ENCODE measurements at places on chromosomes 16 and 17. TPM values are rescaled to one million over a fixed set of nuclear protein-coding genes. Genes with fewer than 3 reads are reported as not detected.
A peak's percentile ranks its signal among the peaks of the same experiment; 100 is the strongest.

DUXB gene
- total RNA-seq, result not detected

TBC1D3B gene
- 3.9 TPM for total RNA-seq

NHLRC4 gene
- 0.76 TPM for total RNA-seq

GPR142 gene
- total RNA-seq, result not detected

PRCD gene
- total RNA-seq, result 2.1 TPM

GLTPD2 gene
- total RNA-seq, result not detected

ORAI3 gene
- total RNA-seq, result 8.7 TPM

- no peaks in the 10 kb centered on the region for H3K4me1 ChIP-seq
- H3K27me3 ChIP-seq, result no peaks in the 10 kb centered on the region
- DNase-seq, result no peak
- H3K36me3 ChIP-seq, result no peaks in the 10 kb centered on the region
- no peak overlapping the region for H3K27ac ChIP-seq
Measured at GRCh38 chr17:42853004-42853403, 2.0 kb downstream of the AOC3 start.

DNA sequence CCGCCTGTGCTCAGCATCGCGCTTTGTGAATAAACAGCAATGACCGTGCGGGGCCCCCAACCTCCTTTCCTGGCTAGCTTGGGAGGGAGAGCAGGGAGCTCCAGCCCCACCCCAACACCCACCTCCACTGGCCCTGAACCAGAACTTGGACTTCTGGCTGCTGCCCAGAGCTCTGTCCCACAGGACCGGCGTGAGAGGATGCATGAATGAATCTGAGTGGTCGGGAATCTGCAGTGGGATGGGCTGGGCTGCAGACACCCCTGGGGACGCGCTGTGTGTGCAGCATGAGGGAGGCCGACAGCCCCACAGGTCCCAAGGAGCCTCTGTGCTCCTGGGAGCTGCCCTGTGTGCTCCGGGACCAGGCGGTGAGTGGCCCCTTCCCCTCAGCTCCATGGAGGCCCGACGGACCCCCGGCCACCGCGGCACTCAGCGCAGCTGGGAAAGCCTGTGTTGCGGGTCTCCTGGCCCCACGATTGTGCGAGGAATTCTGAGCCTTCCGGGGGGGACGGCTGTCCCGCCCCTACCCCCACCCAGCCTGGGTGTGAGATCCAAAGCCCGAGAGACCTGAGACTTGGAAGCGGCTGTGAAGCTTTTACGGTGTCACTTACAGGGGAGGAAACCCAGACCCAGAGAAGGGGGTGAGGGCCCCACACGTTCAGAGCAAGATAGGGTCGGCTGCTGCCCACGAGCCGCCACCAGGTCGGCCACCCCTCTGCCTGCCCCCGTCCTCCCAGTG lies 5.4 kb downstream of the PIEZO1 start:
- no peaks in the 10 kb centered on the region for H3K36me3 ChIP-seq
- no peak for DNase-seq
- no peak overlapping the region for H3K27ac ChIP-seq
- H3K4me1 ChIP-seq, result peaks cover 2% of the 10 kb centered on the region

DNA sequence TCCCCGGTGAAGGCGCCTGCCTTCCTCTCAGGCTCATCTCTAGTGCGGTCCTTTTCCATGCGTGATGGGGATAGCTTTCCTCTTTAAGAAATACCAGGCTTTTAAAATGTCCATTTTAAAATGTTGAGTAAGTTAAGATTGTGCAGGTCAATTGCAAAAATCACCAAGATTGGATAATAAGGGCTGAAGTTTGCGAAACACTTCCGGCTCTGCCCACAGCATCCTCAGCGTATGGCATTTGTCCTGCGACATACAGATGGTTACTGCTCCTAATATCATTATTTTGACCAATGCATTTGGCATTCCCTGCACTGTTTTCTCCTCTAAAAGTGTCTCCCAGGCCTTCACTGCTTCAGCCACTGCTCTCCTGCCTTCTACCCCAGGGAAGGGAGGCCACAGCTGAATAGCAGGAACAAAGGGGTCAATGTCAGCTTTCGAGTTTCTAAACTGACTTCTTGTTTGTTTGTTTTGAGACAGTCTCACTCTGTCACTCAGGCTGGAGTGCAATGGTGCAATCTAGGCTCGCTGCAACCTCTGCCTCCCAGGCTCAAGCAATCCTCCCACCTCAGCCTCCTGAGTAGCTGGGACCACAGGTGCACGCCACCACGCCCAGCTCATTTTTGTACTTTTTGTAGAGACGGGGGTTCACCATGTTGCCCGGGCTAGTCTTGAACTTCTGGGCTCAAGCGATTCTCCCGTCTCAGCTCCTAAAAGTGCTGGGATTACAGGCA lies 91.9 kb downstream of the CRISPLD2 start:
- H3K27me3 ChIP-seq, result no peaks in the 10 kb centered on the region
- H3K4me3 ChIP-seq, result no peak overlapping the region
- H3K36me3 ChIP-seq, result no peaks in the 10 kb centered on the region
- DNase-seq, result no peak
- H3K4me1 ChIP-seq, result no peaks in the 10 kb centered on the region

- no peaks in the 10 kb centered on the region for H3K36me3 ChIP-seq
- no peak overlapping the region for H3K27ac ChIP-seq
- H3K27me3 ChIP-seq, result no peaks in the 10 kb centered on the region
- H3K4me1 ChIP-seq, result no peaks in the 10 kb centered on the region
- DNase-seq, result no peak
- no peak overlapping the region for H3K4me3 ChIP-seq
Measured at GRCh38 chr17:61757168-61757567, 106.2 kb downstream of the BRIP1 start.

DNA sequence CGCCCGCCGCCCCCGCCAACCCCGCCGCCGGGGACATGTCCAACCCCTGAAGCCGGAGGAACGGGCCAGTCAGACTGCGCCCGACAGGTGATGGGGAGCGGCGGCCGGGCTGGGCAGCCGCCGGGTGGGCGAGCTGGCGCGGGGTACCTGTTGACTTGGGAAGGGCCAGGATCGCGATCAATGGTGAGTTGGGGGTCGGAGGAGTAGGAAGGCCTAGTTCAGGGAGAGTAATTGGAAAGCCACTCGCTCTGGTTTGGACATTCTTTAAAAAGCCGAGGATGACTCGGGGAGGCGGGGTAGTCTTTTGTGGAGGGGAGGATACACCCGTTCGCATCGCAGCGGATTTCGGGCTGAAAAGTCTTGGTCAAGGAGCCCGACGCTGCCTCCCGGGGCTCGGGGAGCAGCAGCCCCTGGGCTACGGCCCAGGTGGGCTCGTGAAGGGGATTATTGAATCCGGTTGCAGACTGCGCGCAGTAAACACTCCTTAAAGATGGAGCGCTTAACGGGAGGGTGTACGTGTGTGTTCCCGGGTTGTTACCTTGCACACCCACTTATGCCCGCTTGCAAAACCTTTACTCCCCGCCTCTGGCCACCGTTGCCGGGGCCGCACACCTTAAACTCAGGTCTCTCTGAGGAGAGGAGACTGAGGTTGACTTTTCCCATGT lies 123.8 kb downstream of the GOSR1 start:
- no peaks in the 10 kb centered on the region for H3K27me3 ChIP-seq
- H3K27ac ChIP-seq, result no peak overlapping the region
- H3K36me3 ChIP-seq, result no peaks in the 10 kb centered on the region
- no peak for DNase-seq
- H3K4me3 ChIP-seq, result peak overlapping the region; percentile 96

GRCh38 chr16:678209-678857 lies 1.9 kb upstream of the STUB1 start:
- H3K36me3 ChIP-seq, result peaks cover 18% of the 10 kb centered on the region
- H3K4me1 ChIP-seq, result peaks cover 28% of the 10 kb centered on the region
- no peaks in the 10 kb centered on the region for H3K27me3 ChIP-seq
- H3K27ac ChIP-seq, result no peak overlapping the region
- no peak overlapping the region for H3K4me3 ChIP-seq

GRCh38 chr17:56505154-56505756 lies 88.2 kb upstream of the NOG start:
- H3K27me3 ChIP-seq, result no peaks in the 10 kb centered on the region
- H3K36me3 ChIP-seq, result no peaks in the 10 kb centered on the region
- DNase-seq, result no peak

GRCh38 chr17:6078458-6078871 lies 8.3 kb downstream of the WSCD1 start:
- DNase-seq, result no peak
- H3K27ac ChIP-seq, result no peak overlapping the region
- no peak overlapping the region for H3K4me3 ChIP-seq
- peaks cover 9% of the 10 kb centered on the region for H3K36me3 ChIP-seq

GRCh38 chr17:39002991-39003715 lies 36.0 kb upstream of the FBXO47 start:
- H3K27ac ChIP-seq, result no peak overlapping the region
- no peak overlapping the region for H3K4me3 ChIP-seq
- no peaks in the 10 kb centered on the region for H3K36me3 ChIP-seq

GRCh38 chr17:80720610-80721577 lies 176.3 kb downstream of the RPTOR start:
- no peak overlapping the region for H3K27ac ChIP-seq
- DNase-seq, result no peak
- H3K4me3 ChIP-seq, result no peak overlapping the region
- no peaks in the 10 kb centered on the region for H3K4me1 ChIP-seq
- no peaks in the 10 kb centered on the region for H3K36me3 ChIP-seq

- no peak overlapping the region for H3K4me3 ChIP-seq
- no peaks in the 10 kb centered on the region for H3K36me3 ChIP-seq
- DNase-seq, result no peak
Measured at GRCh38 chr17:5780476-5780875, 196.2 kb upstream of the NLRP1 start.

GRCh38 chr16:16143931-16144330 lies 79.4 kb downstream of the ABCC6 start:
- H3K27ac ChIP-seq, result no peak overlapping the region
- DNase-seq, result no peak
- peaks cover 4% of the 10 kb centered on the region for H3K4me1 ChIP-seq
- H3K4me3 ChIP-seq, result no peak overlapping the region
- peaks cover 11% of the 10 kb centered on the region for H3K36me3 ChIP-seq

GRCh38 chr17:4898351-4898750 lies 985 bp upstream of the C17orf107 start:
- H3K4me1 ChIP-seq, result peaks cover 1% of the 10 kb centered on the region
- no peak overlapping the region for H3K4me3 ChIP-seq
- H3K27ac ChIP-seq, result no peak overlapping the region
- DNase-seq, result no peak

GRCh38 chr16:66052745-66053144 lies 313.7 kb upstream of the CDH5 start:
- DNase-seq, result no peak
- H3K4me1 ChIP-seq, result peaks cover 8% of the 10 kb centered on the region
- no peaks in the 10 kb centered on the region for H3K27me3 ChIP-seq

DNA sequence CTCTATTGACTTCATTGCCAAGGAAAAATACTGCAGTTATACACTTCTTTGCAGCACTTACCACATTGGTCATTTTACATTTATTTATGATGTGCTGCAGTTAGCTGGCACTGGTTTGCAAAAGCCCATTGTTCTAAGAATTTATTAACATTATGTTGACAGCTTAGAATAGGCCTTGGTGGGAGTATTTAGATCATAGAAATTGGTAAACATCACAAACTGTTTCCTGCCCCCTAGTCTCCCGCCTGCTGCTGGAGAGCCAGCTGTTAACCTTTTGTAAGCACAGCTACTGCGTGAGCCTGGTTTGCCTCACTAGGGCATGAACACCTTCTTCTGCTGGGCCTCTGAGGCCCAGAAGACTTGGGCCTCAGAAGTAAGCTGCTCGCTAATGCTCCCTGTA lies 651.4 kb upstream of the GOT2 start:
- no peak overlapping the region for H3K4me3 ChIP-seq
- DNase-seq, result no peak
- H3K27me3 ChIP-seq, result no peaks in the 10 kb centered on the region
- no peaks in the 10 kb centered on the region for H3K36me3 ChIP-seq

DNA sequence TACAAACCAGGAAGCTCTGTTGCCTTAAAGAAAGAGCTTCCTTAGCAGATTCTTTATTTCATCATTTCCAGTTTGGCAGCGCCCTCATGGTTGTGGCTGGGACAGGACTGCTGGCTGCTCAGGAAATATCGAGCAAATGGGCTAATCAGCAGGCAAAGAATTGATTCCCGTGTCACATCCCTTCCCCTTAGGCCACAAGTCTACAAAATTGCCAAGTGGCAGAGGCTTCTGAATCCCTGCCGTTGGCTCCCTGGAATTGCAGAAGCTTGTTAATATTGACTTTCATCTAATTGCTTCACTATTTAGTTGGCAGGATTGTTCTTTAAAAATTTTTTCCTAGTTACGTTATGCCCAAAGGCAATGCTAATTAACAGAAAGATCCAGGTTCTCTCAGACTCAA lies 456.3 kb upstream of the ERCC4 start:
- no peak for DNase-seq
- no peaks in the 10 kb centered on the region for H3K27me3 ChIP-seq
- no peak overlapping the region for H3K27ac ChIP-seq
- H3K36me3 ChIP-seq, result no peaks in the 10 kb centered on the region
- H3K4me1 ChIP-seq, result no peaks in the 10 kb centered on the region
- H3K4me3 ChIP-seq, result no peak overlapping the region

- no peaks in the 10 kb centered on the region for H3K36me3 ChIP-seq
- H3K4me1 ChIP-seq, result peaks cover 11% of the 10 kb centered on the region
- DNase-seq, result no peak
- no peak overlapping the region for H3K27ac ChIP-seq
- H3K27me3 ChIP-seq, result peaks cover 6% of the 10 kb centered on the region
- H3K4me3 ChIP-seq, result no peak overlapping the region
Measured at GRCh38 chr16:10614685-10615084, 34.3 kb upstream of the EMP2 start.

DNA sequence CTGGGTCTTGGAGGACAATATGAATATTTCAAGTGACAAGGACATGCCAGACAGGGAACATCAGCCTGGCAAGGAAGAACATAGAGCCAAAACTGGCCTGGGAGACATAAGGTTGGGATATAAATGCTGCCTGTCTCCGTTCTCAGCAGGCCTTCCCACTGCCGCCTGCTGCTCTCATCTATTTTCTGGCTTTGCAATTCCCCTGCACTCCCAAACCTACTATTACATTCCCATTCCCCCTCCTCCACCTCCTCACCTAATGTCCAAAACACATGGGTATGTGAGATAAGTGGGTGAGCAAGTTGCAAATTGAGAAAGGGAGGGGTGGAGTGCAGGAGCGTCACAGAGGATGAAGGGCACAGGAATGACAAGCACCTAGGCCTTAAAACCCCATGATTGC lies 244.3 kb upstream of the CDH8 start:
- H3K27me3 ChIP-seq, result no peaks in the 10 kb centered on the region
- H3K4me3 ChIP-seq, result no peak overlapping the region
- no peak for DNase-seq
- H3K27ac ChIP-seq, result no peak overlapping the region

DNA sequence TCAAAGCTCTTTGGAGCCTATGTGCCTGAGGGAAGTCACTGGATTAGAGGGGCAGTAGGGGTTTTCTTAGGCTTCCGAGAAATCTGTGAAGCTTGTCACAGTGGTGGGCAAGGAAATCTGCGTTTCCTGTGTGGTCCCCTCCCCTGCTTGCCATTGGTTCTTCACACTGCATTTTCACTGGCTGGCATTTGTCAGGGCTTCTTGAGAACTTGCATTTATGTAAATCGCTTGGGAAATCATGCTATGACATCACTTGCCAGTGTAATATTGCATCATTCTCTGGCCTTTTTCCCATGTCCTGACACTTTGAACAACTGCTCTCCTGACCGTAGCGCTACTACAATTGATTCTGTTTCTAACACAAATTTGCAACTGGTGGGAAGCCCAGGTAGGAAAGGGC lies 1.8 kb downstream of the CACNG3 start:
- no peaks in the 10 kb centered on the region for H3K36me3 ChIP-seq
- DNase-seq, result no peak
- H3K27ac ChIP-seq, result no peak overlapping the region
- no peaks in the 10 kb centered on the region for H3K4me1 ChIP-seq
